Liver (tissue), 10 donors: ENCODE measurements at places on chromosomes 5 and 9. TPM values are rescaled to one million over a fixed set of nuclear protein-coding genes. Genes with fewer than 3 reads are reported as not detected.

The SGCD gene
- total RNA-seq = 1.4 TPM

The DMRTA1 gene
- total RNA-seq = 1.4 TPM

GRCh38 chr9:77819657-77820056 is 171.5 kb upstream of the GNA14 start:
- DNase-seq = no peak

- no peak for DNase-seq
These were observed 56.5 kb downstream of the JAK2 start for GRCh38 chr9:5041390-5042115.

- no peak for DNase-seq
These were observed 81.2 kb downstream of the ALDH1A1 start for GRCh38 chr9:72871685-72872084.

GRCh38 chr9:4289411-4290326 is 10.2 kb downstream of the GLIS3 start:
- no peak for DNase-seq

DNA sequence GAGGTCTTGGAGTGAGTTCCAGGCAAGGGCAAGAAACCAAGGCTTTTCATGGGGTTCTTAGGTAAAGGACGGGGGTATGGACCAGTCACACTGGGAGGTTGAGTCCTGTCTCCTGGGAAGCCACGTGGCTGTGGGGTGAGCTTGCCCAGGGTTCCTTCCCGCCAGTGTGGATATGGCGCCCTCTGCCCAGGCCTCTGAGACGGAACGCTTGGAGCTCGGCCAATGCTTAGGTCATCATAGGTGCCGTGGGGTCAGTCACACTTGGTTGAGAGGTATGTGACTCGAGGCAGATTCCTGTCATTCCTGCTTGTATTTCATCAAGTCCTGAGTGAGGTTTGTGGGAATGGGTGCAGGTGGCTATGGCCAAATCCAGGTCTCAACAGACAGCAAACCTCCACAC is 46.2 kb downstream of the TENT4A start:
- no peak for DNase-seq

DNA sequence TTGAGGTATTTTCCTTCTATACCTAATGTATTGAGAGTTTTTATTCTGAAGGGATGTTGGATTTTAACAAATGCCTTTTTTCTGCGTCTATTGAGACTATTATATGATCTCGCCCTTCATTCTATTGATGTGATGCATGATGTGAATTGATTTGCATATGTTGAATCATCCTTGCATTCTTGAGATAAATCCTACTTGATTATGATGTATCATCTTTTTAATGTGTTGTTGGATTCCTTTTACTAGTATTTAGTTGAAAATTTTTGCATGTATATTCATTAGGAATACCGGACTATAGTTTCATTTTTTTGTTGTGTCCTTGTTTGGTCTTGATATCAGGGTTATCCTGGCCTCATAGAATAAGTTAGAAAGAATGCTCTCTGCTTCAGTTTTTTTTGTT is 169.7 kb downstream of the NPR3 start:
- DNase-seq = no peak

The SAPCD2 gene
- total RNA-seq = 1.8 TPM

- no peak for DNase-seq
These were observed 166.7 kb downstream of the GAPVD1 start for GRCh38 chr9:125428060-125428901.

GRCh38 chr5:140318792-140319191 is 15.9 kb upstream of the PFDN1 start:
- no peak for DNase-seq

- DNase-seq = peak; percentile 55
These were observed 394.9 kb downstream of the GADD45G start for GRCh38 chr9:89999534-90000370.

The TSLP gene
- not detected for total RNA-seq
